ENCODE measurements at places on chromosomes 4 and X.

GRCh38 chr4:171857302-171858012 is 44.3 kb downstream of the GALNTL6 start:
- no peak for DNase-seq

- DNase-seq = peak; percentile 88
Measured at GRCh38 chr4:141046255-141046654, 87.0 kb downstream of the RNF150 start.

DNA sequence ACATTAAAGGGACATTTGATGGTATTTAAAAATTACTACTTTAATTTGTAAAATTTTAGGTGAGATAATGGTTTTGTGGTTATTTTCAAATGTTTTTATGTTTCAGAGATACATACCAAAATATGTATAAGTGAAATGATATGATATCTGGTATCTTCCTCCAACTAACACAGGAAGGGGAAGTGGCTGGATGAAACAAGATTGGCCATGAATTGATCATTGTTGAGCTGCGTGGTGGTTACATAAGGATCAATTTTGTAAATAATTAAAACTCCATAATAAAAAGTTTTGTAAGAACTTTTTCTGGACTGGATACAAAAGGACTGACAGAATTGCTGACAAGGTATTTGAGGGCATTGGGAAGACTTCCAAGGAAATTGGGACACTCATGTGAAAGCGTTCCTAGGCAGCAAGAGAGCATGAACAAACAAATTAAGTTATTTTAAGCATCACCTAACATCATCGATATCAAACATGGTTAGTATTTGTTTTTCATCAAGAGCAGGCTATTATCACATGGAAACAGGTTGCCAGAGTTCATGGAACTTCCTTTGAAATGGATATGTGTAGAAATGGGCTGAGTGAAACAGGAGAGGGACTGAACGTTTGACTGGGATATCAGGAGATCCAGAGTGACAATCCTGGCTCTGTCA is 4.4 kb upstream of the PGM2 start:
- no peak for DNase-seq

DNA sequence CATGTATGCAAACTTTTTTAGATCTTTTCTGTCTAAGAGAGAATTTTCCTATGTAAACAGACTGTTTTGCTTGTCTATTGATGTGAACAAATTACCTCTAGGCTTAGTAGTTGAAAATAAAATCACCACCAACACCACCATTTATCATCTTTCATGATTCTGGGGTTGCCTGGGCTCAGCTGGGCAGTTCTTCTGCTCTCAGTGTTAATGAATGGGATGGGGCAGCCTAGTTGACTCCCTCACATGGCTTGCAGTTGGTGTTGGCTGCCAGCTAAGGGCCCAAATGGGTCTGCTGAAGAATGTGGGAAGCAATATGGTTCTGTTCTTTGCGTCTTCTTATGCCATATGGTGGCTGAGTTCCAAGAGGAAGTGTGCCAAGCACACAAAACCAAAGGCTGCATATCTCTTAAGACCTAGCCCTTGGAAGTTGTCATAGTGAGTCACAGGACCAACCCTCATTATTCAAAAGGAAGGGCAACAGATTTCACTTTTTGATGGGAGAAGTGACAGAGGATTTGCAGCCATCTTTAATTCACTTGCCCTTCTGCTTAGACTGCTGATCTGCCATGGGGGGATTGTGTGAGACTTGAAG is 17.9 kb downstream of the REELD1 start:
- no peak for DNase-seq

DNA sequence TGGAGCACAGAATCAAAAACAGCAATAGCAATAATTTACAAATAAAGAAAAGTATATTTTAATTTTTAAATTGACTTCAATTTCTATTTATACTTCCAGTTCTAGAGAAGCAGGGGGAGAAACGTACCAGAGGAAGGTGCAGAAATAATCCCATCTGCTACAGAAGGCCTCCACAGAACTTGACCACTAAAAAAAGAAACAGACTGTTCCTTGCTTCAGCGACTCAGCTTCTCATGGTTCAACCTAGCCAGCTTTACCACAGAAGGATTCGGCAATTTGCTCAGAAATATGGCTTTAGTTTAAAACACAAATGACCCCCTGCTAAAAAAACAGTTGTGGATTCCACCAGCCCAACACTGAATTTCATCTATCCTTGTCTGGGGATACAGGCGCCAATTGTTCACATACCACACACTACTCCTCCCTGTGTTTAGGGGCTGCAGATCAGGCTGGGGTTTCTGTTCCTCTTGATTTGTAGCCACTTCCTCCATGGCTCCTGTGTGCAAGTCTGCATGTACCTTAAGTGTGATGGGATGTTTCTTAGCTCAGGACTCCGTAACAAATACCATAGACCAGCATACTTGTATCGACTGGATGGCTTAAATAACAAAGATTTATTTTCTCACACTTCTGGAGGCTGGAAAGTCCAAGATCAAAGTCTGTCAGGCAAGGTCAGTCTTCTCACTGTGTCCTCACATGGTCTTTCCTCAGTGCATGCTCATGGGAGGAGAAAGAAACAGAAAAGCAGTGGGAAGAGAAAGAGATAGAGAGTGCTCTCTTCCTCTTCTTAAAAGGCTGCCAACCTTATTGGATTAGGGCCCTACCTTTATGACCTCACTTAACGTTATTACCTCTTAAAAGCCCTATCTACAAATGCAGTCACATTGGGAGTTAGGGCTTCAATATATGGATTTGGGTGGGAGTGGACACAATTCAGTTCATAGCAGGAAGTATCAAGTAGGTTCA is 79.1 kb downstream of the AMOT start:
- DNase-seq = no peak

- no peak for DNase-seq
Measured at GRCh38 chr4:79030973-79031372, 91.7 kb upstream of the PAQR3 start.

- DNase-seq = no peak
Measured at GRCh38 chrX:2707334-2707760, 16.3 kb downstream of the CD99 start.

DNA sequence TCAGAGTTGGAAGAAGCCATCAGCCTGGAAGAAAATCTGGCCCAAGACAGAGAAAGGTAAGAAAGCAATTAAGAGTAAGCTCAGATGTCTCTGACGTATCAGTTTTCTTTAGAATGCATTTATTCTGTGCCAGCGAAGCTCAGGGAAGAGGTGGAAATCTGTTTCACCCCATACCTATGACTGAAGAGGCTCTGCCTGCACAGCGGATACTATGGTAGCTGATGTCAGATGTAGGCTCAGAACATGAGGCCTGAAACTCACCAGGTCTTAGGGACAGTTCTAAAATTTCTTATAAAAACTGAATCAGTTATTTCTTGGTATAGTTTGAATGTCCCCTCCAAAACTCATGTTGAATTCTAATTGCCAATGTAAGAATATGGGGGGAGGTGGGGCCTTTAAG is 30.9 kb downstream of the VEGFC start:
- DNase-seq = no peak

DNA sequence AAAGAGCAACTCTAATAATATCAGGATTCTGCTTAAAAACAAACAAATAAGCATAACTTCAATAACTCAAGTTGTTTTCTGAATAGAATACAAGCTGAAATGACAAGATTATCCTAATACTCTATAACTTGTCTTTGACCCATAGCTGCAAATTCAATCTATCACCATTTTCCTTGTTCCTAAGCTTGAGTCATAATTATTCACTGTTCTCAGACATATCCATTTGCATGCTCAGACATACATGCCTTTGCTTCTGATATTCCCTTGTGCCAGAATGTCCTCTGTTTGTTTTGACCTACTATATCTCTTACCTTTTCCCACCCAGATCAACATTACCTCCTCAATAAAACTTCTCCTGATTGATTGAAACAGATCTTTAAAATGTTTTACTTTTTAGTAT is 109.7 kb downstream of the SNCA start:
- no peak for DNase-seq

DNA sequence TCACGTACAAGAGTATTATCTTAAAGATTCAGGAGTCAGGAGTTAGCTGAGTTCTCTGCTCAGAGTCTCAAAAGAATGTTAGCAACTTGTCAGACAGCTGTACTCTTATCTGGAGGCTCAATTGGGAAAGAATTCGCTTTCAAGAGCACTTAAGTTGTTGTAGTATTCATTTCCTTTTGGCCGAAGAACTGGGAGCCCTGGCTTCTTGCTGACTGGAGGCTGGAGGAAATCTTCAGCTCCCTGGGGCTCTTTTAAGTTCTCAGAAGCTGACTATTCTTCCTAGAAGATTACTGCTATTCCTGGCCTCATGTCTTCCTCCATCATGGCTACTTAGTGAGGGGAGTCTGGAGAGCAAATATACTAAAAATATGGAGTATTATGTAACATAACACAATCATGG is 587.2 kb downstream of the EPHA5 start:
- no peak for DNase-seq

Data from amniotic stem cell (primary cell).